ENCODE measurements at places on chromosomes 16 and 17. TPM values are rescaled to one million over a fixed set of nuclear protein-coding genes. Genes with fewer than 3 reads are reported as not detected.

- no peak for DNase-seq
These were observed 801 bp downstream of the VPS35 start for GRCh38 chr16:46688101-46688653.

DNA sequence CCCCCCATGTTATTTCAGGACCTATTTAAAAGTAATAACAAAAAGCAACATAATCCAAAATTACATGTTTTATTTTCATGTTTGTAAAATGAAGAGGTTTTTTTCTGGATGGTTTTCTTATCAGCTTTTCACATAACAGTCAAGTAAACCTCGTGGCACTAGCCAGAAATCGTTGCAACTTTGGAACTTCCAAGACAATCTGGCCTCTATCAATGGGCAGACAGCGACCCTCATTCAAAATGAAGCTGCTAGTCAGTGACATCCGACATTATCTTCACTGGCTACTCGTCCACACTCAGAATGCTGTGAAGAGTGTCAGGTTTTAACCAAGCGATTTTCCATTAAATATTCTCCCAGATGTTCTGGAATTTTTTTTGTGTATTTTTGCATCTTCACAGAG is 22.7 kb downstream of the ZNF652 start:
- DNase-seq = no peak

The SLC16A6 gene
- 2.8 TPM for total RNA-seq

The CNTROB gene
- 16.7 TPM for total RNA-seq

DNA sequence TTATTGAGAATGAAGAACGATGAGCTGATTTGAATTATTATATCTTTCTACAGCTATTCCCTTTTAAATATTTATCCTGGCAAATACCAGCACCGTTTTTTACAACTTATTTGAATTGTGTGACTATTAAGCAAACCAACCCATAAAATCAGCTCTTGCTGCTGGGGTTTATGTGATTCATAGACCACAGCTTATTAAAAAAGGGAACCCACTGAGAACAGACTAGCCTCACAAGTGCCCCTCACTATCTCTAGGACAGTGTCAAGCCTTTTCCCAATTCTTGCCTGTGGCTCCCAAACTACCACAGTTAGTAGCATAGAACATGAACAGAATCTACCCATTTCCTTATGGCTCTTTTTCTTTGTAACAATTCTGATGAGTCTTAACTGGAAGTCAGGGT is 6.1 kb upstream of the LIG3 start:
- no peak for DNase-seq

DNA sequence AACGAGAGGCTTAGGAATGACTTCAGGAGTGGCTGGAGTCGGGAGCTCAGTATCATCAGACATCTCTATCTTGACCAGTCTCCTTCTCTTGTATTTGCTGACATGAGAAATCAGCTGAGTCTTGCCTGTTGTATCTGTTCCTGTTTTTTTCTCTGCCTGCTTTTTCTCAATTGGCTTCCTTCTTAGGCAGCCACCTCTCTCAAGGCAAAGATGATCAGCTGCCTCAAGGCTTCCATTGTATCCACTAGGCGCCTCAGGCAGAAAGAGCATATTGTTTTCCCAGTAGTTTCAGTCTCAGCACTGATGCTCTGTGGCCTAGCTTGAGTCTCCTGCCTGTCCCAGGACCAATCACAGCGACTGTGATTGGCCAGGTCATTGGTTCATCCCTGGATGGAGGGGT is 306.2 kb downstream of the CPPED1 start:
- DNase-seq = no peak

DNA sequence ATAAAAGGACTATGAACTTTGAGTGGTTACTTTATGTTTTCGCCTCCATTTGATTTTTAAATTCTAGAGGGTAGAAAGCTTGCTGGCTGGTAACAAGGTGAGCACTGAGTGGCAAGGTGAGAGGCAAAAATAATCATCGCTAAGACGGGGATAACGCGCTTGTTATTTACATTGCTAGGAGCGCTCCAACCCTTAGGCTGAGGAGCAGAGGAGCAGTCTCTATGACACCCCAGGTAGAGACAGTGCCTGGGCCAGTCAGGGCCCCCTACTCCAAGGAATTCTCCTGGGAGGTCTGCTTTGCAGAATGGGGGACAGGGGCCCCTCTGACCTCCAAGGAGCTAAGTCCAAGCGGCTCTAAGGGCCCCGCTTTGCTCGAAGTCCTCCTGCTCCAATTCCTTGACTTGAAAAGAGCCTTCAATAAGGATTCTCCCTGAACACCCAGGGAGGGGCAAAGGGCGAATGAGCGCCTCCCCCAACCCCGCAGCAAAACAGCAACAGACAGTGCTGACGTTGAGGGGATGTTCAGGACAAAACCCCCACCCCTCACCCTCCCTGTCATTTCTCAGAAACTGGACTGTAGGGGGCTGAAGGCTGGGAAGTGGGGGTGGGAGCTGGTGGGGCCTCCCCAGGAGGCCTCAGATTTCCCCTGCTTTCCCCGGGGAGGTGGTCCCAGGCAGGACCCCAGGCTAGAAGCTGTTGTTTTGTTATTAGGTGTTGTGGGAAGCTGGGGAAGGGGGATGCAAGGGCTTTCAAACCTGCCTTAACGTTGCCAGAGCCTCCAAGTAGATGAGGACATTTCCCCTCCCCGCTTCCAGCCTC is 10.2 kb upstream of the FOXF1 start:
- no peak for DNase-seq

The MYH8 gene
- total RNA-seq = not detected

GRCh38 chr16:23843143-23843542 is 7.4 kb downstream of the PRKCB start:
- no peak for DNase-seq

- no peak for DNase-seq
These were observed 264.6 kb upstream of the KCNJ16 start for GRCh38 chr17:69810326-69810965.

DNA sequence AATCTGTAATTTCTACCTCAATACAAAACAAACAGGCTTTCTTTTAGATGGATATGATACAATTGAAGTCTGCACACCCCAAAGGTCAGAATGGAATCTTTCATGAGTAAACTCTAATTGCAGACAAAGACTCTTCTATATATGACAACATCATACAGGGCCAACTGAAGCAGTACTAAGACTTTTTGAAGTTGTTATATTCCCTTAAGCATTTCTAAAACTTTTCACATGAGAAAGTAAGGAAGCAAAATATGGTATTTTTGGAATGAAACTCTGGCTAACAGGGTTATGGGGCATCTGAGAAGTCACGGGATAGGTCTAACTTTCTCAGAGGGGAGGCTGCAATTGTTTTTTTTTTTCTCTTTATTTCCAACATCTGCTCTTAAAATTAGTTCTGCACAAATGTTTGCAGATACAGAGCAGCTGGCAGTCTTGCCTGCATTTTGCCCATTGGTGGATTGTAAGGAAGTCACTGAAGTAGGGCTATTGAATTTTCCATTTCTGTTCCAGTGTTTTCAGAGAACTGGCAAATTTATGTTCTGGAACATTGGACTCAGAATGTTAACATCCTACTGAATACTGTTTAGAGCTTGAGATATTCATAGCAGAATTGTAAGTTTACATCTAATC is 59.1 kb downstream of the SSH2 start:
- no peak for DNase-seq

The CLEC3A gene
- not detected for total RNA-seq

DNA sequence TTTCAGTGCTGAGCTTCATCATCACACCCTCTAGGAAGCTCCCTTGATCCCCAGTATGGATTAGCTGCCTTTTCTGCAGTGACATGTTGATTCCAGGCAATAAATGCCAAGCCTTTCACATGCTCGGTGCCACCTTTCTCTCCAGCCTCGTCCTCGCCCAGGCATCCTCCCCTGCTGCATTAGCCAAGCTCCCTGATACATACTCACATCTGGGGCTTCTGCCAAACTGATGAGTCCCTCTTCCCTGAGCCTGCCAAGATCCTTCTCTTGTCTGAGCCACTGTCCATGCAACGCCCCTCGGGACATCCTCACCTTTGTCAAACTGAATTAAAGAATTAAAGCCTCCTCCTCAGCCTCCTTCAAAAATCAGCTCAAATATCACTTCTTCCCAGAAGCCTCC is 538.5 kb upstream of the CDH11 start:
- no peak for DNase-seq

DNA sequence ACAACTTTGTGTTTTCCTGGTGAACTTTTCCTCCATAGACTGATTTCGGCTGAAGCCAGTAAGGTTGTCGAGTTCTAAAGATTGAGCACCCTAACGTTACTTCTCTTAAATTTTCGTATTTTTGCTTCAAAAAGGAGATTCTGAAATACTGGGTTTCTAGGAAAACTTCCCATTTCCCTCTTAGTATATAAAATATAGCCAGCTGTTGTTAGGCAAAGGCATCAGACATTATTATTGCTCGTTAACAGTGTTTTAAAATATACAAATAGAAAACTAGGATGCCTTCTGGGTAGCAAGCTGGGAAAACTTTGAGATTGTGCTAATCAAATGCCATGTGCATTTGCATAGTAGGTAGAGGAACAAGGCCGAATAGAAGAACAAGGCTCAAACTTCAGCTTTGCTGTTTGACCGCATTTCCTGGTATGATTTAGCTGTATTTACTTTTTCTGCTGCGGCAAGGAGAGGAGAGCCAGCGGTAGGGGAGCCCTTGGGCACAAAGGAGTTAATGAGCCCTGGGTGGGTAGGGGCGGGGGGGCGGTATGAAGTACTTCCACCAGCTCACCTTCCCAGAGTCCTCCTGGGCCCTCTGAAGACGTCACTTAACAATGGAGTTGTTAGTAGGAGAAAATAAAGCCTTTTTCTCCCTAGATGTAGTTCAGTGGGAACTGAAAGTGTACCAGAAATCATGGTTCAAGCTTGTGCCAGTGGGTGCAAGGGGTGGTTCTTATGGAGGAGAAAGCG is 151.9 kb downstream of the MSI2 start:
- no peak for DNase-seq

GRCh38 chr17:41555105-41555887 is 16.6 kb downstream of the KRT9 start:
- DNase-seq = no peak

The STX1B gene
- total RNA-seq = 2.6 TPM

- no peak for DNase-seq
These were observed 46.1 kb downstream of the RAB11FIP3 start for GRCh38 chr16:471353-472198.

The LITAFD gene
- not detected for total RNA-seq

The MPP3 gene
- 3.6 TPM for total RNA-seq

DNA sequence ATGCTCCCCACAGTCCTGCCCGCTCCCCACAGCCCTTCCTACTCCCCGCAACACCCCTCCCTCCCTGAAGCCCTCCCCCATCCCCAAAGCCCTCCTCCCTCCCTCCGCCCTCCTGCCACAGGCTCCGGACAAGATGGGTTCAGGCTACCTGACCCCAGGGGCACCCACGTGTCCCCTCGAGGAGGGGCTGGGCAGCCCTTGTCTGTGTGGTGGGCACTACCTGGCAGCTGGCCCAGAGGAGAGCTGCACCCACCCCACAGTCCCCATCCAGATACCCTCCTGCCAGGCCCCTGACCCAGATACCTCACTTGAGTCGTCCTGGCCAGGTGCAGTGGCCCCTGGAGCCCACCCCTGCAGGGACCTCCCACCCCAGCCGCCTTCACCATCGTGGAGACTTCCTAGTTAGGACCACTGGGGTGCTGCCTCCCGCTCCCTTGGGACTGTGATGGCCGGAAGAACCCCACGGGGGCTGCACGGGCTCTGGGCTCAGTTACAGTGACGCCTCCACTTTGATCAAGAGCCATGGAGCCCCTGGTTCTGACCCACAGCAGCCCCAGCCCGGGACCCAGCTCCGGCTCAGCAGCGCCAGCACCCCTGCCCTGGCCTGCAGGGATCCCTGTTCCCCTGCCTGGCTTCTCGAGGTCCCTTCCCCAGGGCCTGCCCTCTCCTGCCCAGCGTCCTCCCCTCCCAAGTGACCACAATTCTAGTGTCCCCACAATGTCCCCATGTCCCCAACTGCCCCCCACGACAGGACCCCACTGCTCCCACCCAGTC is 806 bp downstream of the PERCC1 start:
- DNase-seq = no peak

GRCh38 chr17:39147221-39148185 is 3.9 kb downstream of the PLXDC1 start:
- DNase-seq = no peak

GRCh38 chr16:48318630-48319029 is 66.6 kb downstream of the SIAH1 start:
- peak; percentile 61 for DNase-seq

The VKORC1 gene
- total RNA-seq = 167 TPM

All from glomerular endothelial cell (primary cell).